Hypothalamus (tissue), 51 donors: ENCODE measurements at places on chromosomes 2 and 18.

GRCh38 chr2:41326851-41327250, 721.0 kb upstream of the PKDCC start:
- DNase-seq, result no peak

- no peak for DNase-seq
These were observed 113.4 kb downstream of the PIEZO2 start for GRCh38 chr18:11035814-11036495.

- DNase-seq, result no peak
These were observed 2.9 kb upstream of the GALNT3 start for GRCh38 chr2:165796819-165797530.

GRCh38 chr18:12776821-12777471, 74.1 kb downstream of the PSMG2 start:
- no peak for DNase-seq
